ENCODE measurements at places on chromosomes 2 and 18.
A peak's percentile ranks its signal among the peaks of the same experiment; 100 is the strongest.

GRCh38 chr2:62054029-62054791, 141.7 kb upstream of the B3GNT2 start:
- no peak for DNase-seq

DNA sequence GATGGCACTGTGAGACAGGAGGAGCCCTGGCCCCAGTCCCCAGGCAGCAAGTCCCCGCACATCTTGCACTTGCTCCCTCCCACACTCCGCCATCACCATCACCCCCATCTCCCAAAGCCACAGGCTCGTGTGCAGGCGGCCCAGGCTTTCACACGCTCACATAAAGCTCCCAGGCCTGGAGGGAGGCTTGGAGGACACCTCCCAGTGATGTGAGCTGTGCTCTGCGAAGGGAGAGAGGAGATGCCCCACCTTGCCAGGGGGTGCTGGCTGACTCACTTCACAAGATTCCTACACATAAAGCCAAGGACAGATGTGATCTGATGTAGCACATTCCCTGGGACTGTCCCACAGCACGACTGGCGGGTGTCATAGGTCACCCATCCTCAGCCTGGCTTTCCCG, 28.9 kb downstream of the CELF4 start:
- DNase-seq: no peak

DNA sequence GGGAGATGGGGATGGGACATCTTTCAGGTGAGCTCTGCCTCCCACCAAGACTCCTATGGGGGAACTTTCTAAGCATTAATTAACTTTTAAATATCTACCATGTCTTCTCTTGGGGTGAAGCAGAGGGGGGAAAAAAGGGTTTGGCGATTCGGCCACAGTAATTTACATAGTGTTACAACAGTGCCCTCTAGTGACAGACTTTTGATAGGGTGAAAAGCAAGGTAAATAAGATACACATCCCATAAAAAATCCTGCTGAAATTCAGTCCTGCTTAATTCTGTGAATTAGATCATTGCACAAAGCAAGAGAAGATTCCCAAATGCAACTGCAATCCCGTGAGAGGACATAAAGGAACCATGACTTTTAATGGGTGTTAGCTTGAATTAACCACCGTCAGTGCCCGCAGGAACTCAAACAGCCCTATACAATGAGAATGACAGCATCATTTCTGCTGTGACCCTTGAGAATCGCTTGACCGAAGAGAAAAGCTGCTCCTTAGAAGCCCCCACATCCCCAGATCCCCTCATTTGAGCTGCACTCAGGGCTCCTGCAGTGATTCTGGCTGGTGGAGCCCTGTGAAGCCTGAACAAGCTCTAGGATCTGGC, 32.8 kb downstream of the FAM124B start:
- no peak for DNase-seq

- DNase-seq: peak; percentile 74
These were observed 84.1 kb upstream of the POMC start for GRCh38 chr2:25252291-25253152.

DNA sequence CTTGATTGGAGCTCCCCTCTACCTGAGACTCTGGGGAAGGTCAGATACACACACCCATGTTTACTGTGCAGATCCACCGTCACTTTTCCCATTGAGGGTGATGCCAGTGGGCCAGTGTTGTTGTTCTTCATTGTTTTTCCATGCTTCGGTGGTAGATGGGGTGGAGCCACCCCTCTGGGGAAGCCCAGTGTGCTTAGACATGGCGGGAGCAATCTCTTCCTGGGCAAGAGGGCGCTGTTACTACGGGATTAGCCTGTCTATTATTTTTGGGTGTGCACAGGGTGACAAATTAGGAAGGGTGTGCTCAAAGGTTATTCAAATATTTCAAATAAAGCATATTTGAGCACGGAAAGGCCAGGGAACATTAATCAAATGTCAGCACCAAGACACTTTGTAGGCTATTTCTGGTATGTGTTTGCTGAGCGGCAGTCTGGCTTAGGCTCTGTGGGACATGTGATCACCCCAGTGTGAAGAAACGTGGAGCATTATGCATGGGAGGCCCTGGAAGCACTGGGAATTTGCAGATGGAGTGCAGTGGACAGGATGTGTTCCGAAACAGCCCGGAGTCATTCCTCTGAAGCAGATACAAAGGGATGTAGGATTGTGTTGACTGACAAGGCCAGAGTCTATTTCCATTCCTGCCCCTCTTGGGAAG, 34.8 kb upstream of the SMIM21 start:
- DNase-seq: no peak

GRCh38 chr18:37872562-37872961, 307.0 kb upstream of the CELF4 start:
- DNase-seq: no peak

GRCh38 chr2:51222106-51222505, 190.2 kb upstream of the NRXN1 start:
- no peak for DNase-seq

GRCh38 chr18:67650686-67651385, 134.3 kb upstream of the DSEL start:
- DNase-seq: no peak

DNA sequence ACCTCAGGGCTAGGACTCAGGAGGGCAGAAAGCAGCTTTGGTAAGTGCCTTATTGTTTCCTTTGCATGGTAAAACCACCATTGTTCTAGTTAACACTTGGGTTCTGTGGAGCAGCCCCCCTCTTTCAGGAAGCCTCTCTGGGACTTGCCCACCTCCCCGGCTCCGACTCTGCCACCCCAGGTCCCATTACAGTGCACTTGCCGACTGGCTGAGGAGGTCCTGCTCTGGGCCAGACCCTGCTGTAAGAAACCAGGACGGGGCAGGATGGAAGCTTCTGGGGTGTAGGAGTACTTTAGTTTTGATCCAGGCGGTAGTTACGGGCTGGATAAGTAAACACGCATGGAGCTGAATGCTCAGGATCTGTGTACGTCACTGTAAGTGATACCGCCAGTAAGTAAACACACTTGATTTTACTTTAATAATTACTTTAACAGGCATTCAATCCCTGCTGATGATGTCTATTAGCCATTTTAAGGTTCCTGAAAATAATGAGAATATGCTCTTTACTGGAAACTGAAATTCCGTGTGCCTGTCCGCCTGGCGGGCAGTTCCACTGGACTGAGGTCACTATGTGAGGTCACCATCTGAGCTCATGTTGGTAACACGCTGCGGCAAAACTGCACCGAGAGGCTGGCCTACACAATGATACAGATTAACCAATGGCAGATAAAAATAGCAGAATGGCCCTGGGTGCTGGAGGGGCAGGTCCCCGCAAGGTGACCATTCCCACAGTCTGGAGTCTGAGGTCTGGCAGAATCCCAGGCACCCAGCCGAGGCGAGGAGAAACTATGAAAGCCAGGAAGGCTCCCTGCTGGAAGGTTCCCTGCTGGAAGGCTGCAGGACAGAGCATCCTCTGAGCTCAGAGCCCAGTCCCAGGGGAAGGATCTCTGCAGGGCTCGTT, 25.2 kb downstream of the HS1BP3 start:
- DNase-seq: no peak

DNA sequence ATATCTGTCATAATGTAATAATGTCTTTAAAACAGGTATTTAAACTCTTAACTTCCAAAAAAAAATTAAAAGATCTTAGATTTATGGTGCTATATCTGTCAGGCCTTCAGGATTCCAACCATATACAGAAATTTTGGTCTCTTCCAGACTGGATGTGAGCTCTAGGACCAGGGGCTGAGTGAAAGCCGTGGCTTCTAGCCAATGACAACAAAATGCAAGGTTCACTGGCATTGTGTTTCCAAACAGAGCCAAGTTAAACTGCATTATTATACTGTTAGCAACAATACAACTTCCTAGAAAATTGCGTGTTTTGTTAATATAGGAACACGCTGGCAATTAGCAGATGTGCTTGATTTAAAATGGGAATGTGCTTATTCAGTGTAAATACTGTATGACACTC, 809.8 kb upstream of the SOX11 start:
- DNase-seq: no peak

DNA sequence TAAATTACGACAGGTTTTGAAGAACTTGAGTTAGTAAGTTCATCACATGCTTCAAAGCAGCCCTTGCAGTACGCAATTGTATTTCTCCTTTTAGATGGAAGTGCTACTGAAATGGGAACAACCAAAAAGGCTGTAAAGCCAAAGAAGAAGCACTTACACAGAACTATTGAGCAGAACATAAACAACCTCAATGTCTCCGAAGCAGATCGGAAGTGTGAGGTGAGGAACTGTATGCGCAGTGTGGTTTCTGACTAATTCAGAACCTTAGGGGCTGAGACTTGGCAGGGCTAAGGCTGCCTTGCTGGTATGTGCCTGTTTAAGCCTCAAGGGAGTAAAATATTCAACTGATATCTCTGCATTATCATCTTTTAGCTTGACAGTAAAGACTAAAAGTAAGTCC, 8.4 kb downstream of the NCAPH start:
- no peak for DNase-seq

- DNase-seq: no peak
These were observed 1.4 kb upstream of the TTL start for GRCh38 chr2:112480530-112481049.

DNA sequence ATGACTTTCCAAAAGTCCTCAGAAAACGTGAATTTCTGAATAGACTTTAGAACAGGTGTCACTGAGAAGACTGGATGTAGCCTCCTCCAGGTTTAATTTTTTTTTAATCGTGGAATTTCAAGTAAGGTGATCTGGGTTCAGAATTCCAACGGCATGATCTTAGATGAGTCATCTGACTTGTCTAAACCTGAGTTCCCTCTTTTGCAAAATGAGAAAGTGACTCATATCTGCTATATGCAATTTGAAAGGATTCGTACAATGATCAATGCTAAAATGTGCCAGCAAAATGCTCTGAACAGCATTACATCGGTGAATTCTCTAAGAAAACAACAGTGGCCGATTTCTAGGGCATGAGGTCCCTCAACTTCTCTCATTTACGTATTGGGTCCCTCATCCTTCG, 69.1 kb upstream of the ZNF516 start:
- DNase-seq: no peak

DNA sequence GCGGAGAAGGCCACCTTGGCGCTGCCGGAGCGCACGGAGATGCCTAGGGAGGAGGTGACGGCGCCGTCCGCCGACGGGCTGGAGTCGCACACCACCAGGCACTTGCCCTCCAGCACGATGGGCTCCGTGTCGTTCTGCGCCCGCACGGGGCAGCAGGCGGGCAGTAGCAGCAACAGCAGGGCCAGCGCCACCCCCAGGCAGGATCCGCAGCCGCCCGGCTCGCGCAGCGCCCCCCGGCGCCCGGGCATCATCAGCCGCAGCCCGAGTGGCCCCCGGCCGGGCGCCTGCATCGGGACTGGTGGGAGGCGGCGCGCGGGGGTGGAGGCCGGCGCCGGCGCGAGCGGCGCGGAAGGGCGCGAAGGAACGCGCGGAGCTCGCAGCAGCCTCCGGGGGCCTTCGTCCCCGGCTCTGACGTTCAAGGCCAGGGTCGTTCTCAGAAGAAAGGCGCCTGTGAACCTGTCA, 2.2 kb downstream of the CBLN2 start:
- no peak for DNase-seq

GRCh38 chr2:84959095-84959565, 11.8 kb upstream of the KCMF1 start:
- DNase-seq: no peak

- DNase-seq: no peak
These were observed 10.7 kb downstream of the GPR45 start for GRCh38 chr2:105252271-105252670.

- DNase-seq: no peak
These were observed 129.0 kb upstream of the MYCN start for GRCh38 chr2:15811367-15811766.

DNA sequence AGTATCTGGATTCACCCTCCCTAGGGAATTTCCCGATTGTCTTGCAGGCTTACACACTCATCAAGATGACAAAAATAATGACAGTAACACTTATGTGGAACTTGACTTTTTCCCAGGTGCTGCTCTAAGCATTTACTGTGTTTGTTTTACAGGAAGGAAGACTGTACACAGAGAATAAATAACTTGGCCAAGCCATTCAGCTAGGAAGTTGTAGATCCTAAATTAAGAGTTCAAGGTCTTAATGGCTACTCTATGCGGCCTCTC, 549 bp upstream of the DPP4 start:
- DNase-seq: no peak

GRCh38 chr2:214995409-214995808, 143.0 kb downstream of the ABCA12 start:
- no peak for DNase-seq

DNA sequence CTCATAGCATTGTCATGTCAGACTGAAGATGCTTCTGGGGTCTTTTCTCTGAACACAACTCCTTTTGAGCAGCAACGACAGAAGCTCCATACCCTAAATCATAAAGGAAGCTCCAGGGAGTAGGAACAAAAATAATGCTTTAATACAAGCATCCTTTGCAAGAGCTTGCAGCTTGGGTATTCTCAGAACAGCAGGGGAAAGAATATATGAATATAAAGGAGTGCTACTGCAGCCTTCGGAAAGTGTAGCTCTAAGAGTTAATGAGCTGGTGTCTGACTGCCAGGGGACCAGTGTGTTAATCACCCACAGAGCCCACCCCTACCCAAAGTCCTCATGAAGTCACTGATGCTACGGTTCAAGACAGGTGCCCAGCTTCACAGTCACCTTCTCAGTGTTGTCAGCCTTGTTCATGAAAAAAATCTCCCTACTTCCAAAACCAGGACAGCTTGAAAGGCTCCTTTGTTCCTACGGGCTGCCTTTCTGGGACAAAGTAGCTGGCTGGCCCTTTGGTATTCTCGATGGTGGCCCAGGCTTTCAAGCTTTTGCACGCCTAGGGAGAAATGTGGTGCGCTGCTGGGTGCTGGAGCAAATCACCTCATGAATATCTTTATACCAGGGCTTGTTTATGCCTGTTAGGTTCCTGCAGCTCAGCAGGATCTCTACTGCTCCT, 259.7 kb downstream of the CMPK2 start:
- DNase-seq: no peak

DNA sequence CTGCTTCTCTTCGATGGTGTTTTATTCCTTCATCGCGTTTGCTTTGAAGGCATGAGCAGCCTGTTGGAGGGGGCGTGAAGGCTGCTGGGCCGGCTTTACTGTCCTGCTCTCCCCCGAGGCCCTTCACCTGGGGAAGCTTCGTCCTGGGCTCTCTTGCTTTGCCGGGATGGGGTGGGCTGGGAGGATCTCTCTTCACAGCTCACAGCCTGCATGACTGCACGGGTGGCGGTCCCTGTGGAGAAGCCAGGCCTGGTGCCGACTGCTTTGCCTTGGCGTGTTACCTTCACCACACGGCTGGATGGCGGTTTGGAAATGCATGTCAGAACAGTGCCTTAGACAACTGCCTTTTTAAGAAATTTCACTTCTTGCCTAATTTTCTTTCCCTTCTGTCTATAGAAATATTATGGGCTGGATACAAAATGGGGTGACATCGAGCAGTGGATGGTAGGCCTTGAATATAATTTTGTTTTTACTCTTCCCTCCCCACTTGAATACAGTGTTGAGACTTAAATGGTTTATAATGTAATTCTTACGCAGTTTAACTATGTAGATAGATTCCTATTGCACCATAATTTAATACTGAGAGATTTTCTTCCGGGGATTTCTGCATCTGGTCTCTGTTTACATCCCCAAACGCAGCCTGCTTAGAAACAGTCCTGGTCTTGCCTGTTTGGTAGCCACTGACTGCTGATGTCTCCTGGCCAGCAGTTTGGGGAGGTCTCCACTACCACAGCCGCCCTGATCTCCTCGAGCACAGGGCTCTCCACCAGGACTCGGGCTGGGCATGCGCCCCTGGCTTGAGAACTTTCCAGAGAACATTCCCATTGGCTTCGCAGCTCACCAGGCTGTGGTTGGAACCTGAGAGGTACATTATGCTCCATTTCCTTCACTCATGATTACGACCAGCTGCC, 81.0 kb upstream of the RBM44 start:
- no peak for DNase-seq

- DNase-seq: no peak
These were observed 996 bp downstream of the PTCD3 start for GRCh38 chr2:86107031-86107430.
